ENCODE measurements at places on chromosomes 12 and 14. TPM values are rescaled to one million over a fixed set of nuclear protein-coding genes. Genes with fewer than 3 reads are reported as not detected.

DNA sequence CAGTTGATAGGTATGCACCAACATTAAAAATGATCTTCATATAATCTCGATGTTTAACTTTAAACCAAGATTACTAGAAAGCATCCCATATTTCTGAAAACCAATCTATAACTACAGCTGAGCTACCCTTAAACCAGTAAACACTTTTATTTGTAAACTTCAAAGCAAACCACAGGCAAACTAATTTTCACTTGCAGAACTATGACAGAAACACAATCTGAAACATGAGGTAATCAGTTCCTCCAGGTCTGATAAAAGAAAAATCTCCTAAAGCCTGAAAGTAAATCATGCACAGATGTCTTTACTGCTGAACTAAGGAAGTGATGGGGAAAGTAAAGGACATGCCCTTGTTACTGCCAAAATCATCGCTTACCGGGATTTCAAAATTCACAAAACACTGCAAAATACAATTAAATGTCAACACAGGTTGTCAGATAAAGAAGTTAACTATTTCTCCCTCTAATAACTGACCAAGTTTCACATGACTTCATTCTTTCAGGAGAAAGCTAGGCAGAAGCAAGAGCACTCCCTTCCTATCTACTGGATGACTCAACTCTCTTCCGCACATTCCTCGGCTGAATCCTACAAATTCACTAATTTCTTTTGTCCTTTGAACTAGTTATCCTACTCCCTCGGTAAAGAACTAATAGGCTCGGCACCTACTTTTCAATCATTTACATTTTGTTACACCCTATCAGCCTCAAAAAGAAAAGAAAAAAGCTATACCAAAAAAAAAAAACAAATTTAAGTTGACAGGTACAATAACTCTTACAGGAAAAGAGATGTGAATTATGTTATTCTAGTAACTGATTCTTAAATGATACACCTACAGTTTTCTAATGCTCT, 1.4 kb downstream of the EEA1 start:
- no peak for DNase-seq

DNA sequence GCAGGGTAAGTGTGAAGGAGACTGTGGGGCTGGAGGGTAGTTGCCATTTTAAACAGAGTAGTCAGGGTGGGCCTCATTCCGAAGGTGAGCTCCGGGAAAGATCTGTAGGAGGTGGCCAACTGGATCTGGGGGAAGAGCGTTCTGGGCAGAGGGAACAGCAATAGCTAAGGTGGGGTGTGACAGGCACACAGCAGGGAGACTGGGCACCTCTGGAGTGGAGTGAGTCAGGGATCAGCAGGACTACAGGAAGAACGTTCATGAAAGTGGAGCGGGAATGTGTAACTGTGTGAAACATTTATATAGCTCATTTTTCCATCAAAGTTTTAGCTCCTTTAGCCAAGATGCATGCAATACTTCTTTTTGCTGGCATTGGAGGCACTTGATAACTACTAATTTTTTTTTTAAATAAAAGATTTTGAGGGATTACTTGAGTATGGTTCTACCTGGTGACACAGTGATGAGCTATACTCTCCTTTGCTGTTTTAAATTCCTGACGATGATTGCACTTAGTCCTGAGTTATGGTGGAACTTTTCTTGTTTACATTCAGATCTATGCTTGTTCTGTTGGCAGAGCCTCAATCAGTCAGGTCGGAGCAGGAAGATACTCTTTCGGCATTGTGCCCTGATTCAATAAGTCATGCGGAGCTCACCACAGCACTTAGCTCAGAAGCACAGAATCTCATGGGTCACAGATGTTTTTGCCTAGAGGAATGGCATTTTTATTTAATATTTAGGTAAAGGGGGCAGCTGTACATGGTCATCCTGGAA, 106.4 kb downstream of the WIF1 start:
- DNase-seq = no peak

DNA sequence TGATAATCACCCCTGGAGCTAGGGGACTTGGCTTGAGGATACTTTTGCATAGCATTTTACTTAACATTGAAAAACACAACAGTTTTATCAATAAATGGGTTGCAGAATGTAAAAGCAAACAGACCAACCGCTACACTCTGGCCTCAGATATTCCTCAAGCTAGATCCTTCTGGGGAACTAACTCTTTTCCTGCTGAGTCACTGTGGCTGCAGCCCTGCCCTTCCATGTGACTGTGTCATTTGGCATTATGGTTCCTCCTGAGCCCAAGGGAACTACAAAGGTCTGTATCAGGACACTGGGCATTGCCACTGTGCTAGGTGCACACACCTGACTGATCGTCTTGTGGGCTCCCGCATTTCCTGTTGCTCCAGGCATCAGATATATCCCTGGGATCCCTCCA, 56.6 kb downstream of the TTC9 start:
- DNase-seq = no peak

DNA sequence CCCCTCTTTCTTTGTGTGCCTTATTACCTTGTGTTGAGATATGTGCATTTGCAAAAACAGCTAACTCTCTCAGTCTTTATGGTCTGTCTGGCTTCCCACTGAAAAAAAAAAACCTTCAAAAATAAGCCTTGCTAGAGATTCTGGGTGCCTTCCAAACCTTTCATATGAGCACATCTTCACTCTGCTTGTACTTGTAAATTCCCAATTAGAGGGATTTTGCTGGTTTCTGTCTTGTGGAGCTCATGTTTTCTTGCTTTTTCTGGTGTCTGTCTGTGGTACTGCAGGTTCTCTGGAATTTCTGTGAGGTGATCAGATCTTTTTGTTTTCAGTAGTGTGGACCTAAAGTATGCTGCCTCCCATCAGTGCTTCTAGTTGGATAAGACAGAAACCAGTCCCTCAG, 100.1 kb downstream of the PIK3C2G start:
- DNase-seq = no peak

- DNase-seq = peak; percentile 72
These were observed 160.1 kb downstream of the EPS8 start for GRCh38 chr12:15629108-15629507.

- no peak for DNase-seq
These were observed 1.2 kb upstream of the BMAL2 start for GRCh38 chr12:27331291-27331926.

- DNase-seq = no peak
These were observed 447.0 kb downstream of the SLC16A7 start for GRCh38 chr12:60042835-60043234.

DNA sequence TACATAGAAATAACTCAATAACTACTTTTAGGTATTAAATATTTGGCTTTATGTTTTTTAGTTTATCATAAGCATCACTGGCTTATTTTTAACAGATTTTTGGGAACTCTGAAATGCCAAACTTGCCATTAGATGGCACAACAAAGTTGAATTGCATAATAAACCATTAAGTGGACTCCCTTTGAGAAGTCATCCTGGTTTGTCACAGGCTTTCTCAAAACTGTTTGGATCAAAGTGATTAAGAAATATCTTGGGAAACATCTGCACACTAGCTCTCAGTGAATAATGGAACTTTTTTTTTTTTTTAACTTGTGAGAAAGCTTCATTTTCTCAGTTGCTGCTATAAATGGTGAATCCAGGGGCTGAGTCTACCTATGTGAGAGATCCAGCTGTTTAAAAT, 4.3 kb downstream of the SLC16A7 start:
- no peak for DNase-seq

GRCh38 chr14:90518941-90519256, 122.1 kb downstream of the CALM1 start:
- no peak for DNase-seq

DNA sequence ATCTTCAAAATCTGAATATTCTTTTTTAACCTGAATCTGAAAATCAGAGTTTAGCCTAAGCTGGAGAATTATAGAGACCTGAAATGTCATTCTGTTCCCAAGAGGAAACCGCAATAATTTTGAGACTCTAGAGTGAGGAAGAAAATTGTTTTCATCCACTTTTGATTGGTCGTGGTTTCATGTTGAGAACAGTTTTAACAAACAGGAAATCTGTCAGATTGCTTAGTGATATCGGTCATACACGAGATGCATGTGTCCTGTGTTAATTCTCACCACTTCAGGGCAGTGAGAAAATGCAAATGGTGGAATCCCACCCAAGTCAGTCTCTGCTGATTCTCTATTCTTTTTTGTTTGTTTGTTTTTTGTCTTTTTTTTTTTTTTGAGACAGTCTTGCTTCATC, 1498.5 kb upstream of the TMEM132C start:
- no peak for DNase-seq

DNA sequence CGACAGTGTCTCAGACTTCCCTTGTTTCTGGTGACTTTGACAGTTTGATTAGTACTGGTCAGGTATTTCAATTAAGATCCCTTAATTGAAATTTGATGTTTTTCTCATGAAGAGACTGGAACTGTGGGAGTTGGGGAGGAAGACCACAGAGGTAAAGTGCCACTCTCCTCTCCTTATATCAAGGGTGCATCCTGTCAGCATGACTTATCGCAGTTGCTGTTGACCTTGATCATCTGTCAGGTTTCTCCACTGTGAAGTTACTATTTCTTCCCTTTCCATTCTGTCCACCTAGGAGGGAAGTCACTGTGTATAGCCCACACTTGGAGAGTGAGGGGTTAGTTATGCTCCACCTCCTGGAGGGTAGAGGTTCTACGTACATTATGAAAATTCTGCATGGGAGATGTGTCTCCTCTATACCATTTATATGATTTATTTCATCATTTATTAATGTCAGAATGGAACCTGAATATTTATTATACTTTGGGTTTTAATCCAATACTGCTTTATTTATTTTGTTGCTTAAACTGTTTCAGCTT, 40.3 kb upstream of the SMOC1 start:
- DNase-seq = no peak

DNA sequence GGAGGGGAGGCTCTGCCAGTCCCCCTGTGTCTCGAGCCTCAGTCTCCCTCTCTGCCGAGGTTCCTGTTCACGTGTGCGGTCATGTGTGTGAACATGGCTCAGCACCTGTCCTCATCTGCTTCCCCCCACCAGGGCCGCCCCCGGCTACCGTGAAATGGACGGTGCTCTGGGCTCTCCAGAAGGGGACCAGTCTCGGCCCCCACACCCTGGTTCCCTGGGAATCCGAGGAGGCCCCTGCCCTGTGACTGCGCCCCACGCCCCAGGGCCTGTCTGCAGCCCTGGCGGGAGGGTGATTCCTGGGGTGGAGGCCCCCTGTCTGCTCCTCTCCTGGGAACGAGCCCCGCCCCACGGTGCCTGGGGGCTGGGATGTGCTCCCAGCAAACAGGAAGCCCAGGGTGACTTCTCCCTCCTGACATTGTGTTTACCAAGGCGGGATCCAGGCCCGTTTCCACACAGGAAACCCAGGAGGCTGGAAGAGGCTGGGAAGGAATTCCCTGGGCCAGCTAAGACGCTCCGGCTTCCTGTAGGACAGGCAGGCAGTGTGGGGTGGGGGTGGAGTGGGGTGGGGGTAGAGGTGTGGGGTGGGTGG, 46.6 kb downstream of the KIF26A start:
- DNase-seq = peak; percentile 81

DNA sequence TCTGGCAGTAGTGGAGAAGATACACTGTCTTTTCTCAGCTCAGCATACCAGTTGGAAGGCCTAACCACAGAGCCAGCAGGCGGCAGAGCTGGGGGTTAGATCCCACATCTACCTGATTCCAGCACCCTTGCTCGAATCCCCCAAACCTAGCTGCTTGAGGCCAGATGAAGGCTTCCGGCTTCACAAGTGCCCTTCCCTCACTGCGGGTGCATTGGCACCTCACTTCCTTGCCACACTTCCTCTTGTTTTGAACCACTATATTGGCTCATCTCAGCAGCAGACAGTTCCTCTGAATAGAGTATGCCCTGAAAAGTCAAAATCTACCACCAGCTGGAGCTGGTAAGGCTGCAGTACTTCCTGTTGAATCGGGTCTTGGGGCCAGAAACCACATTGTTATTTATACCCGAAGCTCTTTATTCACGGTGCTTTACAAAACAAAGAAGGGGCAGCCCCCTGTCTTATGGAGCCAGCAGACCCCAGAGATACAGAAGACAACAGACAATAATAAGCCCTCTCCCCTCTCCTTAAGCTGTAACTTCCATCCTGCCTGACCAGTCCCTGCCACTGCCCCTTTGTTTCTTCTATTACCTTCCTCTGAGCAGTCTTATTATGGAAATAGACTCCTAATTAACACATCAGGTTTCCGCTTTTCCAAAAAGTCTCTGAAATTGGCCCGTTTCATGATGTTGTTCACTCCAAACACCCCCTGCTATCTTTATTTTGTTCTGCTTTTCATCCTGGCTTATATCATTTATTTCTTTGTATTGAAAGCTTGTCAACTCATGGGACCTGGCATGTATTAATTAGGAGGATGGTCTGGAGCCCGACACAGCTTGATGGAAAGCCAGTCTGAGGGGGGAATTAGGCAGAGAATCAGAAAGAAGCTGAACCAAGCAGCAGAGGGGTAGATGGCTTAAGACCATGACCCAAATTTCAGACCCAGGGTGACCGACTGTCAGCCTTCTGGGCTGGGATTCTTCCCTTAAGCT, 233.5 kb downstream of the EFCAB11 start:
- DNase-seq = peak; percentile 48

GRCh38 chr12:22190-22529, 44.4 kb upstream of the IQSEC3 start:
- DNase-seq = no peak

GRCh38 chr14:85687456-85687855, 157.5 kb downstream of the FLRT2 start:
- DNase-seq = no peak

DNA sequence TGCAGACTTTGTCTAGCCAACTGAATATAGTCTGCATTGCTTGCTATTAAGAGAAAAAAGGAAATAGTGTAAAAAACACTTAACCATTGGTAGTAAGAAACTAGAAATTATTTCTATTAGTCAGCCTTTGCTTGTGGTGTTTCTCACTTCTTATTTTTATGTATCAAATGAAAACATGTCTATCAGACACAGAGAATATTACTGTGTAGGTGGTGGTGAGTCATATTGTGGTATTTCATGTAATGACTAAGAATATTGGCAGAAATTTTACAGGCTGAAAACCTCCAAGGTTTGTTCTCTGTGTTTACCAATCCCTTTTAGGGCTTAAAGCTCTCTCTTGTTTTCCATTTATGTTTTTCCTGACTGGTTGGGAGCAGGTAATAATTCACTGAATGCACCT, 87.2 kb downstream of the DAAM1 start:
- no peak for DNase-seq

DNA sequence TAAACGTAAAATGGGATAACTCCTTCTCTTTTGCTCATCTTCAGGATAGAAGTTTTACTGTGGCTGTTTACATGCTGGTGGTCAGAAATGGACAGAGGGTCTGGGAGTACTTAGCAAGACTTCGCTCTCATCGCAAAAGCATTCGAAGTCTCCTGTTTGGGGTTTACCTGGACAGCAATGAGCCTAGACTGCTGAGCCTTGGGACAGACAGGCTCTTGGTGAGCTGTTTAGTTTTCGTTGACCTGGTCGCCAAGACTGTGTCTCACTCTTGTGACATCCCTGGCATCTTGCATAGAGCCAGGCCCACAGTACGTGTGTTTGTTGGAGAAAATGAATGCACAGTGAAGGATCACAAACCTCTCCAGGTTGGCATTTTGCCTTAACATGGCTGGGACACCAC, 42.1 kb downstream of the CFAP251 start:
- no peak for DNase-seq

The INSM2 gene
- not detected for total RNA-seq

The FOXM1 gene
- 0.38 TPM for total RNA-seq

The ETFRF1 gene
- 39.6 TPM for total RNA-seq

The WNT5B gene
- 2.6 TPM for total RNA-seq

The IFI27 gene
- 147 TPM for total RNA-seq

The DHRS2 gene
- total RNA-seq = not detected

The GLTP gene
- total RNA-seq = 68.6 TPM

The CRACR2A gene
- total RNA-seq = 3.5 TPM
